ENCODE measurements at places on chromosomes 5 and 9. TPM values are rescaled to one million over a fixed set of nuclear protein-coding genes. Genes with fewer than 3 reads are reported as not detected.

DNA sequence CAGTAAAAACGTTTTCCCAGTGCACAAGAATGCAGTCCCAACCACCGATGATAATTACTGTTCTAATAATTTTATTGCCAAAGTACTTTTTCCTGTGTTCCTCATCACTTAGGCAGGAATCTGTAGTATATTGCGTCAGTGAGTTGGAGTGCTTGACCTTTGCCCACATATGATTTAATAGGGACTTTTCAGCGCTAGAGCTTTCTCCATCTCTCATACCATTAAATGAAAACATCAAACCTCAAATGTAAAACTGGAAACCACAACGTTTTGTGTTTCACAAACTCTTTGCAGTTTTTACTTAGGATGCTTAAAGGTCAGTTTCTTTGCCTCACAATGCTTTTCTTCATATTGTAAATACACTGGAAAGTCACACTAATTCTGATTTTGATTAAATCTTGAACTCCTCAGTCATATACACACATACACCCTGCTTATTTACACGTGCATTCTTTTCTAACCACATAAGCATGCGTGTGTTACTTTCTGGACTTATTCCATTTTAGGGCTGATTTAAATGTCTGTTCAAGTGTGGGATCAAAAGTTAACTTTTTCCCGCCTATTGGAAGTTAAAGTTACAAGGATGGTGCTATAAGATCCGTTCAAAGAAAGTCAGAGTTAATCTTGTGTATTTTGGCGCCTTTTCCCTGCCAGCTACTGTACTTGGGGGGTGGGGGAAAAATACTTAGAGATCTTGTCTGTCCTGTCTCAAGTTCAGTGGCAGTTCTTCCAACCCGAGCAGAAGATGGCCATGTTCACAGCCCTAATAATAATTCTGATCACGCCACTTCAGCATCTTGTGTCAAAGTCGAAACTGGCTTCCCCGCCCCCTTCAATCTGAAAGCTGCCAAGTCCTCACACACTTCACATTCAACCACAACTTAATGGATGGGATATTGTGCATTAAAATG lies 6.6 kb upstream of the NFIB start:
- DNase-seq: no peak

- DNase-seq: no peak
These were observed 60.6 kb downstream of the PAM start for GRCh38 chr5:102815540-102816332.

DNA sequence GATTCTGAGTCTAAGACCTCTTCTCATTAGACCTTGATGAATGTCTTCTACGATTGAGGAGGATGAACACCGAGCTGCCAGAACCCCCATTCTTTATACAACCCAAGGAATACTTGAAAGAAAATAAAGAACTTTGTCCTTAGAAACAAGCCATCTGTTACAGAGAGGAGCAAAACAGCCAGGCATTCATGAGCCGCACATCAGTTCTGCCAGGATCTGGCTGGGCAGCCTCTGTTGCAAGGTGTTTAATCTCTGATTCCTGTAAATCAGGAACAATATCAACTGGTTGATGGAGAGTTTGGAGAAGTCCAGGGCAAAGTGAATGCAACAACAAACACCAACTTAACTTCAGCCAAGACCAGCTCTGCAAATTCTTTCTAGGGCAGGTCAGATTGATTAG lies 165.5 kb upstream of the DMAC1 start:
- no peak for DNase-seq

DNA sequence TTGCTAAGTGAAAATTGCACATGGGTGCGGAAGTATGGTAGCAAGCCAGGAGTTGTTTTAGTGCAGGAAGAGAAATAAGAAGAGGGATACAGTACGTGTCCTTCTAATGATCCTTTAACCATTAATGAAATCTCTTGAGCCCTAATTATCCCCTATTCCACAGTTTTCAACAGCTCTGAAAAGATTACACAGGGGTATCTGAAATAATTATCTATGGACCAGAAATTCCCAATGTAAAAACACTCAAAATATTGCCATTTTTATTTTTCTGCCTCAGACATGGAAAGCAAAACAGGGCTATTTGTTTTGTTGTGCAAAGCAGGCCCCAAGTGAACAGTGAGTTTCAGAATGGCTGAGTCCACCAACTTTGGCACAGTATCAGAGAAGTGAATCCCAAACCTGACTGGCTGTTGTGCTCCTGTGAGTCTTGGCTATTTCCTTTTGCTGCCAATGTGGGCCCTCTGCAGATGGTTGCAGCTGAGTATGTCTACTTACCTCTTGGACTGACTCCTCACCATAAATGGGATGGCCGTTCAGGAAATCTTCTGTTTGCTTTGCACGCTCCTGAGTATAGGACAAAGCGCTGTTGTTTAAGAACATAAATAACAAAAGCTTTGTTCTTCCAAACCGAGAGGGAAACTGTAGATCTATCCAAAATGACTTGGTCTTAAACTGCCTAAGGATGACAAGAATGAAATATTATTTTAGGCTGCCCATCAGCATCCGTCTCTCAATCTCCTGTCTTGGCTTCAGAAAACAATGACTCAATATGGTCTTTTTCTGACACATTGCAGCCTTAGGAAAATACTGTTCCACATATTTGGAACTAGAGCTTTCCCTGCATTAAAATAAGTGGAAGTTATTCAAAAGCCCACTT lies 204.1 kb downstream of the DEPDC1B start:
- no peak for DNase-seq

DNA sequence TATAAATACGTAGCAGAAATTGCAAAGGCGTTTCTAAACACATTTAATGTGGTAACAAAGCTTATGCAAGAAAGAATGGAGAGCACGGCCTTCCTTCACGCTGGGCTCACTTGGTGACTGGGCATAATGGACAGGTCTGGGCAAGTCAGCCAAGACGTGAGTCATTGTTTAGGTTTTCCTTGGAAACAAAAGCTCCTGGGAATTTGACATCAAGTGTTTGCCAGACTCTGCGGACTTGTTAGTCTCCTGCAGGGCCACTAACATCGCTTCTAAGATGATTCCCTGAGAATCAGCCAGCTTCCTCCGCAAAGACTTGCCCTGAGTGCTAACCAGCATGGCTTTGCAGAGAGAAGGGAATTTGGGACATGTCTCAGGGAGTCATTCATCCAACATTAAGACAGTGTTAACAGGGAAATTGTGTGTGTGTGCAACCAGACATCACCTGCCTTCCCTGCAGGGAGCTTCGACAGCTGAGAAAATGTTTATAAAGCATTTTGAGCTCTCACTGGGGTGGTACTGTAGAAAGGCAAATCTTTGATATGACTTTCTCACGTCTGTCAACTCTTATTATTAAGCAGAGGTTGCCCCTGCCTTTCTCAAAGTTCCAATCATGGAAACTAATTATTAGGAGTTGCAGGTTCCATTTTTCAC lies 182.5 kb downstream of the NTRK2 start:
- peak; percentile 39 for DNase-seq

GRCh38 chr9:13863112-13863511 lies 450.8 kb downstream of the NFIB start:
- DNase-seq: peak; percentile 18

DNA sequence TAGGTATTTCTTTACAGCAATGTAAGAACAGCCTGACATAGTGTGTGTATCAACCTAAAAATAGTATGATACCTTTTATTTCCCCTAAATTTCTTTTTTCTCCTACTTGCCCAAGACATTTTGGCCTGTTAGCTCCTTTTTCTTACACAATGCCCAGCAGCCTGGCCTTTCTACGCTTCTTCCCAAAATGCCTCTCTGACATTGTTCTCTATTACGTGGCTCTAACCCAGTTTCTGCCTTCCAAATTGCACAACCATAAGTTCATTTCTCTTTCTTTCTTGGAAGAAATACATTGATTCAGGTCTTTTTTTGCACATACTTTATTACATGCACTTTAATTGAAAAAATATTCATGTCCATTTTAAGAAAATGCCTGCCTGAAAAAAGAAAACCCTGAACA lies 408.2 kb downstream of the PRR16 start:
- no peak for DNase-seq

DNA sequence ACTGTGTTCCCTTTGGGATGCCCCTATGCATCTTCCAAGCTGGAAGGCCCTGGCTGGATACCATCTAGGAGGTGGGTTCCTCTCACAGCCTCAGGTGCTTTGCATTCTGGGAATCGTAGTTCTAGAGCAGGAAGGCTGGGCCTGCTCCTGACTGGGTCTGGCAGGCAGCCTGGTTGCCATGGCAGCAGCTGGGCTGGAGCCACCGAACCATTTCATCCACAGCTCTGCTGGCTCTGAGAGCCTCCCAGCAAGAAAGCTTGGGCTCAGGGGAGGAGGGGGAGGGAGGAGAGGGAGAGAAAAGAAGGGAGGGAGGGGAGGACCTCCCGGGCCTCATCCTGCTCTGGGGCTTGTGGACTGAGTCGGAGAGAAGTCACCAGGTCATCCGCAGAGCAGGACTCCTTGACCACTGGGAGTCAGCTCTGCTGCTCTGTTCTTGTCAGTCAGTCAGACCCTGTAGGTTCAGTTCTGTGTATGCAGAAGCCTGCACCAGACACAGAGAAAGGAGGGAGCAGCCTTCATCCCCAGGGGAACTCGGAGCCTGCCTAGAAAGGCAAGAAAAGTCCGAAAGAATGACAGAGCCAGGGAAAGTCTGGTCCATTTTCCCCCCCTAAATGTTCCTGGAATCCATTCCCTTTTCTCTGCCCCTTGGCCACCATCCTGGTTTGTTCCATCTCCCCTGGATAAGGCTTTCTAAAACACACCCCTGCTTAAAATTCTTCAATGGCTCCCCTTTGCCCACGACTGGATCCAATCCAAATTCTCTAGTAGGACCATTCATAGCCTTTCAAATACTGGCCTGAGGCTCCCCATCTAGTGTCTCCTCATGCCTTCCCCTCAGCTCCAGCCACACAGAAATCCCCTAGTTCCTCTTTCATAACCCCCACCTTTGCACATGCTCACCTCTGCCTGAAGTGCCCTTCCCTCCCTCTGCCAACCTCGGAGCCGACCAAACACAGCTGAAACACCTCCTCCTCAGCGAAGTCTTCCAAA lies 65.4 kb upstream of the ARAP3 start:
- peak; percentile 74 for DNase-seq

DNA sequence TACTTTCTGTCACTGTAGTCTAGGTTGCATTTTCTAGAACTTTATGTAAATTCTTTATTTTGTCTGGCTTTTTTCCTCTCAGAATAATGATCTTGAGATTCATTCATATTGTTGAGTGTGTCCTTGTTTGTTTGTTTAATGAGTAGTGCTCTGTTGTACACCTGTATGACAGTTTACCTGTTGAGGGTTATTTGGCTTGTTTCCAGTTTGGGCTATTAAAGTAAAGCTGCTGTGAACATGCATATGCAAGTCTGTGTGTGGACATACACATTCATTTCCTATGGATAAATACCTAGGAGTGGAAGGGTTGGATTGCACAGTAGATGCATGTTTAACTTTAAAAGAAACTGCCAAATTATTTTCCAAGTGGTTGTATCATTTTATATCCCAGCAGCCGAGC lies 30.4 kb downstream of the MVB12B start:
- DNase-seq: no peak

- DNase-seq: peak; percentile 87
These were observed 44.4 kb upstream of the SMAD5 start for GRCh38 chr5:136087961-136088871.

- DNase-seq: peak; percentile 52
These were observed at the start of gene IRX2 for GRCh38 chr5:2751592-2752021. Gene IRX2 (minus strand): TSS chr5:2751677. CDS start chr5:2751413, 264 bp downstream.

DNA sequence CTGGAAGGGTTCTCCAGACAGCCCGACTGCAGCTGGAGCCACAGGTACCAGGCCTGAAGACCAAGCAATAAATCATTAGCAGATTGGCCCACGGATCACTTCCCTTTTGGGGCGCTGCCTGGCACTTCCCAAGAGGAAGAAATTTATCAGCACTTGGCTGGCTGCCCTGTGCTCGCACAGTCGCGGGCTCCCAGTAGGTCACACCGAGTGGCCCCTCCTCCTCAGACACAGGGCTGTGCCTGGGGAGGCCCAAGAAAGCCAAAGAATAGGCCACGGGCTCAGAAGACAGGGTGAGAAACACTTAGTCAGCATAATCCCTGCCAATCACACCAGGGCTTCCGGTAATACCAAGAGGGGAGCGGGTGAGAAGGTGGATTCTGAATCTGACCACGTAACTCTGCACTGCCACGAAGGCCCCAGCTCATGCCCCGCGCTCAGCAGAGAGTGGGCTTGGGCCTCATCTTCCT lies 115.7 kb upstream of the MSX2 start:
- peak; percentile 57 for DNase-seq

GRCh38 chr5:102937894-102938293 lies 182.0 kb downstream of the GIN1 start:
- no peak for DNase-seq

GRCh38 chr5:169095976-169096375 lies 205.0 kb downstream of the SLIT3 start:
- no peak for DNase-seq

DNA sequence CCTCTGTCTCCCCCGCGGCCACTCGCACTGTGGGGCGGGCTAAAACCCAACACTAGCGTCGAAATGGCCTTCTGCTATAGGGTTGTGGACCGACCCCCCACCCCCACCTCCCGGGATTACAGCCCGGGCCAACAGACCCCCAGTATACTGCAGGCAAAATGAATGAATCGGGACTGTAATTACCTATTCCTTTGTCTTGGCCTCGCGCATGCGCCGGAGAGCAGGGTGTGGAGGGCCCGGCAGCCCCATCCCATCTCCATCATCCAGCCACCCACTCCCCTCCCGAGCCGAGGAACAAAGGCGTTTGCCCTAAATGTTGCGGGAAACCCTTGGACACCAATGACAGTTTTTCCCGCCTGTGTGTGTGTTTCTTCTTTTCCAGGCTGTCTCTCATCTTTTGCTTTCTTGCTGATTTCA lies 1.6 kb downstream of the BASP1 start:
- DNase-seq: no peak

- DNase-seq: peak; percentile 61
These were observed 312 bp downstream of the SET start for GRCh38 chr9:128689293-128689774.

DNA sequence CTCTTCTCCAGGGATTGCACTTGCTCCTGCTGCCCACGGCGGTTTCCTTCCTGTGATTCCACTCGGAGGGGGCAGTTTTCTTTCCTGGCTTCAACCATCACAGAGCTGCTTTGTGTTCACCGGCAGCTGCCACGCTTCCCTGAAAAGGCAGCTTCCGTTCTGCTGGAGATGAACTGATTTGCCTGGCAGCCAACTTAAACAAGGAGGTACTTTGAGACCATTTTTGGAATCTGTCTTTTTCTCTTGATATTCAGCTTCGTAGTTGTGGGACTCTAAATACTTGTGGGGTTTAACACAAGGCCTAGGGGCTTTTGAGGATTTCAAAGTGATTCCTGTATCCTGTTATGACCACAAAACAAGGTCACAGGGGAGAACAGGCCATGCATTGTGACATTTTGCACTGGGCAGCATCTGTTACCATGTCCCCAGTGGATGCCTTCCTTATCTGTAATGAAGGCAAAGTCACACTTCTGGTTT lies 192.0 kb downstream of the MTRR start:
- no peak for DNase-seq

Gene PHF24
- polyA plus RNA-seq: 0.11 TPM

Gene CNTNAP3
- polyA plus RNA-seq: 0.53 TPM

Gene SPATA24
- 9.8 TPM for polyA plus RNA-seq

Gene WDR41
- 11.5 TPM for polyA plus RNA-seq

Gene C5orf52
- not detected for polyA plus RNA-seq

Gene GABRA6
- polyA plus RNA-seq: not detected

Gene ENHO
- polyA plus RNA-seq: 1.7 TPM

Gene GFI1B
- polyA plus RNA-seq: 0.14 TPM

Gene PCDHB16
- polyA plus RNA-seq: 1.5 TPM

Gene ADRB2
- polyA plus RNA-seq: 0.70 TPM

Gene FIBCD1
- not detected for polyA plus RNA-seq
